ENCODE measurements at places on chromosomes 1 and 21.

DNA sequence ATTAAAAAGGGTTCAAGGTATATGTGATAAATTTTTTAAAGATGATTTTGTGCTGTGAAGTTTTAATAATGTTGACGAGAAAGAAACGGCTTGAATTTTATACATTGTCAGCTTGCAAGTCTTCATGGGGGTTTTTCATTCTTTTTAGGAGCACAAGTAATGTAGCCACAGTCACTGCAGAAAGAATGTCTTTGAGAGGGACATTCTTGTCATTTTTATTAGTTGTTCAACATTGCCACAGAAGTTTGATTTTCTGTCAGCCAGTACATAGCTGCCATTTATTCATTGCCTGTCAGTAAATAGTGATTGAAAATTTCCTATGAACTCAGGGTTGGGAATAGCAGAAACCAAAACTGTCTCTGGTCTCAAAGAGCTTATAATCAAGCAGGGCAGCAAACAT, 156.3 kb downstream of the DHRS3 start:
- DNase-seq = no peak

DNA sequence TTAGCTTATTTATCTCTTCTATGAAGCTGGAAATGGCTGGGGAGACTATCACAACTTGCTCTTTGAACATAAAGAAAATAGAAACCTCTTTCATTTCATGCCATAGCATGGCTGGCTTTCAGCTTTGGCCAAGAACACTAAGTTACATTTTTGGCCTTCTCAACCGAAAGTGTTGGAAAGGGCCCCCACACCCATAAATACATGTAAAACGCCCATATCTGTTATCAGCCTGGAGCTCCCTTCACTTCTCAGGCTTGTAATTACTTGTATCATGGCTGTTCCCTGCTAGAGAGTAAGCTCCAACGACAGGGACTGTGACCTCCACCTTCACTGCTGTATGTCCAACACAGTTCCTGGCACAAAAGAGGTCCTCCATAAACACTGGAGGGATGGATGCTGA, 12.7 kb upstream of the EIF4G3 start:
- no peak for DNase-seq

- no peak for DNase-seq
These were observed 76.1 kb downstream of the CD58 start for GRCh38 chr1:116494745-116495144.

- no peak for DNase-seq
These were observed 356.1 kb downstream of the OMA1 start for GRCh38 chr1:58190267-58190988.

GRCh38 chr1:215002471-215002870, 80.1 kb upstream of the KCNK2 start:
- no peak for DNase-seq
